Tibial nerve (tissue), 4 donors: ENCODE measurements at places on chromosomes 12 and 14. TPM values are rescaled to one million over a fixed set of nuclear protein-coding genes. Genes with fewer than 3 reads are reported as not detected.
A peak's percentile ranks its signal among the peaks of the same experiment; 100 is the strongest.

DNA sequence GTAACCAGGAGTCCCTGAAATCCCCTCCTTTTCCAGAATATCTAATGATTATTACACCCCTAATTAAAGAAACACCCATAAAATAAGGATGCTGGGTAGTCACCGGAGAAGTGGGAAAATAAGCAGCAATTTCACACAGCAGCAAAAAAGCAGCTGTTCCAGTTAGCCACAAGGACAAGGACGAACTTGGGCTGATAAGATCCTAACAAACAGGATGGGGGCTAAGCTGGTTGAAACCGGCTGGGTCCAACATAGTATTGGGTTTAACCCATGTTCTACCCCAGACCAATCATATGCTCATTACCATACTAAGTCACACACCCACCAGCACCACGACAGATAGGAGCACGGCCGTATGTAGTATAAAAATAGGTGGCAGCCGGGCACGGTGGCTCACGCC is 100.7 kb downstream of the RPL10L start:
- no peak for DNase-seq

Gene HOXC6
- total RNA-seq, result 8.4 TPM

DNA sequence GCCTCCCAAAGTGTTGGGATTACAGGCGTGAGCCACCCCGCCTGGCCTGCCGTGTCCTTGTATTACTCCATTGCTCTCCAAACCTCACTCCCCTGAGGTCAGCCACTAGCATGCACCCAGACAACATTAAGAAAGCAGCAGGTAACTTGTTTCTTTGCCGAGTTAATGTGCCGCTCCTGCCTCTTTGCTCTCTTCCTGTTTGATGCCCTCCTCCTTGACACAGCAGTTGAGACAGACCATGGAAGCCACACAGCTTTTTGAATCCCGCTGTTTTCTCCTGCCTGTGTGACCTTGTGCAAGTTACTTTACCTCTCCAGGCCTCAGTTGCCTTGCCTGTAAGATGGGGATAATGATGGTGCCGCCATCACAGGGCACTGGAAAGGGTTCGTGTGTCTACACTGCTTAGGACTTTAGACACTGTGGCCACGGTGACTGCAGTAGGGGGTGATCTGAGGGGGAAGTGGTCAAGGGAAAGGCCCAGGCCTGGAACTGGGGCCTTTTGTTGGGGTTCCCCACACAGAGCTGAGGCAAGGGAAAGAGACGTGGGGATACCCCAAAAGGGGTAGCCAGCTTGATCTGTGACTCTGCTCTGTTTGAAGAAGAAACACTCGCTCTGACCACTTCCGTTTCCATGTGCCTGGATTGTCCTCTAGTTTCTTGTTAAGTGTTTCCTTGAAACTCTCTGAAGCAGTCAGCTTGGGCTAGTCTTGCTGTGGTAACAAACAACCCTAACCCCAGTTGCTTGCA is 69.3 kb downstream of the RIN3 start:
- no peak for DNase-seq

DNA sequence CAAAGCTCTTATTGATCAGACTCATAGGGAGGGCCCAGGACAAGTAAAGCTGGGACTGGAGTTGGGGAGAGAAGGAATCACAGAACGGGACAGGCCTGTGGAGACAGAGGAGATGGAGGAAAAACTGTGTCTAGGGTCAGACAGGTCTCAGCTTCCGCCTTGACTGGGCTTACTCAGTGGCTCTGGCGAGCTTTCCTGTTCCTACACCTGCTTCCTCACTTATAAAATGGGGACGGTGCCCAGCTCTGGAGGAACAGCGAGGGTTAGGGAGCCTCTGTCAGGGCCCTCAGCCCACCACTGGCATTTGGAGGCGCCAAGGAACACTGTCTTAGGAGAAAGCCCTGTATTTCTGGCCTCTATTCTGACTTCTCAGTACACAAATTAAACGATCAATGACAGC is 34.7 kb downstream of the SETD3 start:
- no peak for DNase-seq

DNA sequence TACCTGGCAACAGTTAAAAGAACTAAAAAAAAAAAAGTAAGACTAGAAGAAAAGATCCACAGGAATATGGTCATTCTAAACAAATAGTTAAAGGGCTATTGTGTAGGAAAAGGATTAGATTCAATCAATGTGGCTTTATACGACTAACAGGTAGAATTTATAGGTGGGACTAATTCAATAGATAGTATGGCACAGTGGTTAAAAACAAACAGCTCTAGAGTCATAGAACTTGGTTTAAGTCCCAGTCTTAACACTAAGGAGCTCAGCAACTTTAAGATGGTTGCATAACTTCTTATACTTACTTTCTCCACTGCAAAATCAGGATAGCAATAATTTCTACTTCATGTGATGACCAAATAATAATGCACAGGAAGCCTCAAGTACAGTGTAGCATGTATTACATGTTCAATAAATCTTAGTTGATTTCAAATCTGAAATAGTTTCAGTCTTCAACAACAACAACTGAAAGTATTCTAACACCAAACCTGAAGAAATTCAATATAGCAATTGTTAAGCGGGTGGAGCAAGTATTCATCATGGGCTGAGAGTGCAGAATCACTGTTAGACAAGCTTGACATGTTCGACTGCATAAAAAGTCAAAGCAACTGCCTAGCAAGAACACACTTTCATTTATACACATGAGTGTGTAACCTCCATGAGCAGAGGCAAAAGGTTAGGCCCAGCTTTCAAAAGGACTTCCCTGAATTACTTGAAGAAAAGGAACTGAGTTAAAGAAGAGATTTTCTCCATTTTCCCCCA is 50.4 kb downstream of the ITPR2 start:
- DNase-seq, result no peak

Gene GPR135
- 17.7 TPM for total RNA-seq

GRCh38 chr14:77986773-77987172 is 183.4 kb upstream of the NRXN3 start:
- no peak for DNase-seq

Gene MEG3
- 166 TPM for total RNA-seq

Gene MUCL1
- total RNA-seq, result not detected

Gene HCAR1
- under 0.01 TPM for total RNA-seq

DNA sequence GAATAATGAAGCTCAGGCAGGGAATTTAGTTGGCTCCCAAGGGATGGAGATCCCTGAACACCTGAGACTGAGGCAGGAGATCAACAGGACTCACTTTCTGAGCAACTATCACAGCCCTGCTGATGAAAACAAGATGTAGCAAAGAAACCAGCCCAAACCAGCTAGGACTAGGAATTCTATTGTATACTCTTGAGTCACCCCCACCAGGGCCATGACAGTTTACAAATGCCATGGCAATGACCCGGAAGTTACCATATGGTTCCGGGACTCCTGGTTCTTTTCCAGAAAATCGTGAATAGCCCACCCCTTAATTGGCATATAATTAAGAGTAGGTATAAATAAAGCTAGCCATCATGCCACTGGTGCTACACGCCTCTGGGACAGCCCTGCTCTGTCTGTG is 46.0 kb upstream of the OASL start:
- no peak for DNase-seq

DNA sequence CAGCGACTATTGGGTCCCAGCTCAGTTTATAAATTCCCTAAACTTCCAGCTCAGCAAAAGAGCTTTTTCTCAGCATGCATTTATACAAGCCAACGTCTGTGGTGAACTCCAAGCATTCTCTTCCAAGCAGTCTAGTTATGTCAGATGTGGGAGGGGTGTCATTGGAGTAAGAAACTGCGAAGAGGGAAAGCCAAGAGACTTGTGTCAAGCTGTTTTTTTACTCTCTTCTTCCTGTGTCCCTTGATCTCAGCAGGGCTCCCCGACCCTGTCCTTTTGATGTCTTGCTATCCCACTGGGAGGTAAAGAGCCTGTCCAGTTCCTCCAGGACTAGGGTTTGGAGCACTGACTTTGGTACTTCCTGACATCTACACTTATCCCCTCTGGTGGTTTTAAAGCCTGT is 69.0 kb downstream of the PPM1H start:
- no peak for DNase-seq

Gene GALNT16
- total RNA-seq, result 9.6 TPM

- peak; percentile 20 for DNase-seq
Measured at GRCh38 chr12:120584343-120585149, 3.3 kb upstream of the POP5 start.

DNA sequence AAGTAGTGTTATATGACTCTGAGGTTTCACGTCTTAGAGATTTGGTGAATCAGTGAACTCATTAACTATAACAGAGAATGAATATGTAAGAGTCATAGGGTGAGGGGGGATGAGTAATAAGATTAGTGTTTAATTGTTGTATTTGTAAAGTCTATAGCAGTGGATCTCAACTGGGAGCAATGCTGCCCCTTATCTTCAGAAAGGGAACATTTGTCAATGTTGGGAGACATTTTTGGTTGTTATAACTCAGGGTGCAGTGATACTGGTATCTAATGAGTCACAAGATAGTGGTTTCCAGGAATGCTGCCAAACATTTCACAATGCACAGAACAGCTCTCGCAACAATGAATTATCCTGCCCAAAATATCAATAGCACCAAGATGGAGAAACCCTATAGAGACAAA is 1193.7 kb downstream of the GALC start:
- DNase-seq, result peak; percentile 63

DNA sequence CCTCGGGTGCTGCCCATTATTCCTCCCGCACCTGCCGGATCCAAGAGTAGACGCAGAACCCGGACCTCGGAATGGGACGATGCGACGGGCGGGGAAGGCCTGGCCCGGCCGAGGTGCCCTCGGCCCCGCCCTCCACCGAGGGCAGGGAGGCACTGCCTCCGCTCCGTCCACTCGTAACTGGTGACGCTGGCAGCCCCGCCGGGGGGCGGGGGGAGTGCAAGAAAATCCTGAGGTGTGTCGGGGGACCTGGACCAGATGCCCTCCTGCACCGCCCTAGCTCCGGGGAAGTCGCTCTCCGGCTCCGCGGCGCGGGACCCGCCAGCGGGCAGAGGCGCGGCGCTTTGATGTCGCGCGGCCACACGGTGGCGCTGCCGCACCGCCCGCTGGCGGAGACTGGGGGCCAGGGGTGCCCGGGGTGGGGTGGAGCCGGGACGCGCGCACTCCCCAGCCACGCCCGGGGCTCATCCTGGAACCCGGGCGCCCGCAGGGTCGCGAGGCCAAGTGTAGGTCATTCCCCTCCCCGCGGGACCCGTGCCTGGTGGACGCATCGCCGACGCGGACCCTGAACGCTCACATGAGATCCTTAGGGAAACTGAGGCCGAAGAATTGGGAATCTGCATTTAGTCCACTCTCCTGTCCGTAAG is 202.8 kb downstream of the TTC8 start:
- DNase-seq, result no peak

Gene DLGAP5
- total RNA-seq, result not detected

GRCh38 chr12:114248527-114248926 is 157.4 kb downstream of the TBX5 start:
- DNase-seq, result no peak

DNA sequence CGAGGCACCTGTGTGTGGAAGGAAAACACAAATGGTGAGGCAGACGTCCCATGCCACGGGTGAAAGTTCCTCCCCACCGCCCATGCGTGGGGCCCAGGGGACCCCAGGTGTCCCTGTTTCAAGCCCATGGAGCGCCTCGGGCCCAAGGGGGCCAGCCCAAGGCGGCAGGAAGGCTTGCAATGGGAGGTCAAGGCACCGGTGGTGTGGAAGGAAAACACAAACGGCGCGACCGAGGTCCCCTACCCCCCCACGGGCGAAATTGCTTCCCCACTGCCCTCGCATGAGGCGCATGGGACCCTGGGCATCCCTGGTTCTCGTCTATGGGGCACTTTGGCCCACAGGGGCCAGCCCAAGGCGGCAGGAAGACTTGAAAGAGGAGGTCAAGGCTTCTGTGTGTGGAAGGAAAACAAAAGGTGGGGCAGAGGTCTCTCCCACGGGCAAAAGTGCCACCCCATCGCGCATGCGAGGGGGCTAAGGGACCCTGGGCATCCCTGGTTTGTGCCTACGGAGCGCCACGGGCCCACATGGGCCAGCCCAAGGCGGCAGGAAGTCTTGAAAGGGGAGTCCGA is 379.4 kb downstream of the ALG10 start:
- peak; percentile 4 for DNase-seq

DNA sequence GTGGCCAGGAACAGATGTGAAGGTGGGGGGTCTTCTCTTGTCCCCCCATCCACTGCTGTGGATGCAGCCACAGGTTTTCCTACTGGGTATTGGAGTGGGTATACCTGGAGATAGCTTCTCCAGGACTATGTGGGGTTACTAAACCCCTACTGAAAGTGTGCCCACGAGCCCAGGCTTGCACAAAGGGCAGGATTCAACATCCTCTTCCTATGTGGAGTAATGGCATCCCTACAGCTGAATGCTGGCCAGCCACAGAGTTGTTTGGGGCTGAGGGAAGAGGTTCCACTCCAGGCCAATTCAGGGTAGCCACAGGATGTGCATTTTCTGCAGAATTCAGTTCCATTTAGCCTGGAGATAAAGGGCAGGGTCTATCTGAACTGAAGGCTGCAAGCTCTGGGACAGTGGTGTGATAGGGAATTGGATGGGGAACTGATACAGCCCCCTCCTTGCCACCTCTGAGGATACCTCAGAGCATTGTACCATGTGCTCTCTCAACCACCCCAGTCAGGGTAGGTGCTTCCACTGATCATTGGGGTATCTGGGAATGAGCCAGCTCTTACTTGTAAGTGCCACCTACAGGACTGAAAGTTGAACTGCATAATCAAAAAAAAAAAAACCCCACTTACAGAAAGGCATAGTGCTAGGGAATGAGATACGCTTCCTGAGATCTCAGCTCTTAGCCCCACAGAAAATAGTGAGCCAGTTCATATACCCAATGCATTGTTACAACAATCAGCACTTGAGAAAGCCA is 187.1 kb downstream of the KITLG start:
- DNase-seq, result no peak

GRCh38 chr14:96274122-96274521 is 18.1 kb downstream of the BDKRB1 start:
- DNase-seq, result no peak

DNA sequence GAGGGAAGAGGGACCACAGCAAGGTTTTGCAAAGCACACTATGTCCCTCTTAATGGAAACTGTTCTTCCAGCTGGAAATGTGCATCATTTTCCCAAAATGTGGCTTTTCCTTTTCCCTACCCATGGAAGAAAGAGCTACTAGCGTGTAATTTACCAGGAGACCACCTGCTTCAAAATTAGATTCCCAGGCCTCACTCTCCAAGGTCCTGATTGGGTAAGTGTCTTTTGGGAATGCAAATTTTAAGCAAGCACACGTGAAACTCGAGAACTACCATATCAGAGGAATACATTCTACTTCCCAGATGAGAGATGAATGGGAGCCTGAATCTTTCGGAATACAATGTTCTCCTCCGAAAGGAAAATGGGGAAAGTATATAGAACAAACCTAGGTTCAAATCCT is 201.6 kb upstream of the NOS1 start:
- DNase-seq, result no peak

DNA sequence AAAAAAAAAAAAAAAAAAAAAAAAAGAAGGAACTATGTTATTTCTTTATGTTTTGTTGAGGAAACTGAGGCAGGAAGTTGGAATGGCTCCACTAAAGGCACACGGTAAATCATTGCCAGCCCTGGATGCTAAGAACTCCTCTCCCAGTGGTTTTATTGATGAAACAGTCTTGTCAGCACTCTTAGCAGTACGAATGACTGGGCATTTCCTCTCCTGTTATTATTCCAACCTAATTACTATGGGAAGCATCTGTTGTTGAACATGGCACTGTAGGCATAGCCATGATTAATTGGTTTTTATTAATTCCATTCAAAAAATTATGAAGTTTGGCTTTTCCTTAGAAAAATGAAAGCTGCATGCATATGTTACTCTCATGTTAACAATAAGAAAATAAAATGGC is 1387.1 kb upstream of the TMEM132C start:
- no peak for DNase-seq

Gene CD27
- 0.44 TPM for total RNA-seq
